ENCODE measurements at places on chromosomes 3 and 15.

GRCh38 chr3:12427551-12427950 is 56.7 kb upstream of the TSEN2 start:
- no peaks in the 10 kb centered on the region for H3K36me3 ChIP-seq
- no peaks in the 10 kb centered on the region for H3K27me3 ChIP-seq
- H3K4me1 ChIP-seq, result no peaks in the 10 kb centered on the region
- H3K4me3 ChIP-seq, result no peak overlapping the region
- no peak overlapping the region for H3K27ac ChIP-seq

GRCh38 chr15:81302701-81303109 is 21.2 kb downstream of the STARD5 start:
- H3K36me3 ChIP-seq, result peaks cover 2% of the 10 kb centered on the region
- H3K27ac ChIP-seq, result peak overlapping the region; percentile 89
- no peaks in the 10 kb centered on the region for H3K27me3 ChIP-seq
- peak overlapping the region; percentile 77 for H3K4me3 ChIP-seq

DNA sequence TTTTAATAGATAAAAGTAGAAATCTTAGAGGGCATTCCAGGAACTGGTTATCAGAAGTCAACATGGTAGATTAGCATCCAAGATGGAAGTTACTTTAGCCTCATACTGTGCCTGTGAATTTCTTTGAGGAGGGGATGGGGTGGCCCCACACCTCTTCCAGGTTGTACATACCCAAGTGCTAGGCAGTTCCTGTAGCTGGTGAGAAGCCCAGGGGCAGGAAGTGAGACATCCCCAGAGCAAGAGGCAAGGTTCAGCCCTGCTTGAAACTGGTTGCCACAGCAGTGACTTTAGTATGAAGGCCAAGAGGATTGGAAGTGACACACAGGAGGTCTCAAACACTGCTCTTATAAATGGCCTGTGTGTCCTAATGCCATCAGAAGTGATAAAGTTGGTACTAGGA is 11.9 kb downstream of the GTPBP8 start:
- no peak overlapping the region for H3K27ac ChIP-seq
- no peaks in the 10 kb centered on the region for H3K36me3 ChIP-seq
- H3K4me1 ChIP-seq, result peaks cover 24% of the 10 kb centered on the region
- H3K27me3 ChIP-seq, result no peaks in the 10 kb centered on the region

GRCh38 chr15:101565377-101565776 is 75.9 kb upstream of the PCSK6 start:
- no peak for DNase-seq
- H3K4me1 ChIP-seq, result no peaks in the 10 kb centered on the region
- H3K36me3 ChIP-seq, result no peaks in the 10 kb centered on the region
- no peak overlapping the region for H3K4me3 ChIP-seq
- no peak overlapping the region for H3K27ac ChIP-seq
- H3K27me3 ChIP-seq, result no peaks in the 10 kb centered on the region

- no peaks in the 10 kb centered on the region for H3K36me3 ChIP-seq
- no peaks in the 10 kb centered on the region for H3K27me3 ChIP-seq
- no peak overlapping the region for H3K27ac ChIP-seq
- DNase-seq, result no peak
- H3K4me3 ChIP-seq, result no peak overlapping the region
- no peaks in the 10 kb centered on the region for H3K4me1 ChIP-seq
Measured at GRCh38 chr3:55147856-55148720, 220.2 kb upstream of the LRTM1 start.

DNA sequence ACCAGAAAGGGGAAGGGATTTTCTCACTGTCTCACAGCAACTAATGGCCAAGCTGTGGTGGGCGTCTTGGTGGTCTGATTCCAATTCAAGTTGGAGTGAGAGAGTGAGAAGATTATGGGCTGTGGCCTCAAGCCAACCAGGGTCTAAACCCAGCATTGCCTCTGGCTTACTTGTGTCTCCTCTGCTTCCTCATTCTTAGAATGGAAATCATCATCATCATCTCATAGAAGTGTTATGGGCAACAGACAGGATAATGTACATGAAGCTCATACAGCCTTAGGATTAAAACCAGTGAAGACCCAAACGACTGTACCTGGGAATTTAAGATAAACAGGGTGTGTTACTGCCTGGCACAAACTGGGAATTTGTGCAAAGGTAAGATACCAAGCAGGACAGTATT is 29.1 kb upstream of the IREB2 start:
- H3K4me3 ChIP-seq, result no peak overlapping the region
- DNase-seq, result no peak
- H3K36me3 ChIP-seq, result no peaks in the 10 kb centered on the region
- no peaks in the 10 kb centered on the region for H3K4me1 ChIP-seq

GRCh38 chr15:74368121-74368520 is 675 bp upstream of the CYP11A1 start:
- DNase-seq, result no peak
- no peaks in the 10 kb centered on the region for H3K36me3 ChIP-seq
- H3K27me3 ChIP-seq, result 0 out of 2 replicates have a peak, but pooled peaks cover 4% of the 10 kb centered on the region
- H3K27ac ChIP-seq, result no peak overlapping the region
- peaks cover 1% of the 10 kb centered on the region for H3K4me1 ChIP-seq
- H3K4me3 ChIP-seq, result no peak overlapping the region

DNA sequence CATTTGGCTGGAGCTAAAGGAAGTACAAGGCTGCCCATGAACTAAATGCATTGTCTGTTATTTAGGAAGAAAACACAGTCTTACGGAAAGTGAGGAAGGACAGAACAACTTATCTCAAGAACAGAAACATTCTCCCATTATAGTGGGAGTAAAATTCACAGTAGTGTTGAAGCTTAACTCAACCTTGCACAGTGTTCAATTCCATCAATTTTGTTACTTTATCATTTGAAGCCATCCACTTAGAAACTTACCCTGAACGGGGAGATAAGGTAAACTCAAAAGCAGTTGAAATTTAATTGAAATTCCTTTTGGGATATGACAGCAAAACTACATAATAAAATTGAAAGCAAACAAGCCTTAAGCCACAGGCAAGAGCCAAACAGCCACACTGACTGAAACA is 186.9 kb downstream of the PCCB start:
- no peak for DNase-seq
- H3K4me3 ChIP-seq, result no peak overlapping the region

GRCh38 chr3:179454887-179455286 is 3.6 kb upstream of the GNB4 start:
- no peak for DNase-seq
- peaks cover 14% of the 10 kb centered on the region for H3K27me3 ChIP-seq
- H3K4me1 ChIP-seq, result no peaks in the 10 kb centered on the region
- no peaks in the 10 kb centered on the region for H3K36me3 ChIP-seq

- H3K27ac ChIP-seq, result peak overlapping the region; percentile 36
- peaks cover 25% of the 10 kb centered on the region for H3K4me1 ChIP-seq
- H3K4me3 ChIP-seq, result 0 out of 2 replicates have a peak overlapping the region, but pooled peaks have one; percentile 5
- DNase-seq, result peak; percentile 16
- H3K27me3 ChIP-seq, result no peaks in the 10 kb centered on the region
Measured at GRCh38 chr3:67017211-67017610, 19.1 kb downstream of the KBTBD8 start.

- no peak for DNase-seq
- no peak overlapping the region for H3K4me3 ChIP-seq
- H3K27ac ChIP-seq, result no peak overlapping the region
- no peaks in the 10 kb centered on the region for H3K27me3 ChIP-seq
- no peaks in the 10 kb centered on the region for H3K4me1 ChIP-seq
- no peaks in the 10 kb centered on the region for H3K36me3 ChIP-seq
Measured at GRCh38 chr3:195692354-195692685, 28.5 kb upstream of the MUC20 start.

DNA sequence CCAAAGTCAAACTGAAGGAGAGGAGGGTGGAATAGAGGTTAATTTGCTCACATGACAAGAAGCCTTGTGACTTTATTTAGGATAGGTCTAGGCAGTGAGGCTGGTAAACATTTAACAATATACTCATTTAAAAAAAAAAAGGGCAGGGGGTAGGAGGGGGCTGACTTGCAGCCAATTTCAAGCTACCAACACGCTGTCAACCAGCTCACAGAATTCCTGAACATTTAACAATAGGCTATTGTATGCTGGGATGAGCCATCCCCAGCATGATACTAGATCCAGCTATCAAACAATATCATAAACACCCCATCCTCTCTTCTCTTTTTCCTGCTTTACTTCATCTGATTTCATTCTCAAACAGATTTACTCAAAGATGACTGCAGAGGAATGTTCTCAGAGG is 1096.3 kb upstream of the CFAP20DC start:
- no peaks in the 10 kb centered on the region for H3K36me3 ChIP-seq
- no peak overlapping the region for H3K4me3 ChIP-seq
- no peaks in the 10 kb centered on the region for H3K4me1 ChIP-seq
- no peaks in the 10 kb centered on the region for H3K27me3 ChIP-seq

DNA sequence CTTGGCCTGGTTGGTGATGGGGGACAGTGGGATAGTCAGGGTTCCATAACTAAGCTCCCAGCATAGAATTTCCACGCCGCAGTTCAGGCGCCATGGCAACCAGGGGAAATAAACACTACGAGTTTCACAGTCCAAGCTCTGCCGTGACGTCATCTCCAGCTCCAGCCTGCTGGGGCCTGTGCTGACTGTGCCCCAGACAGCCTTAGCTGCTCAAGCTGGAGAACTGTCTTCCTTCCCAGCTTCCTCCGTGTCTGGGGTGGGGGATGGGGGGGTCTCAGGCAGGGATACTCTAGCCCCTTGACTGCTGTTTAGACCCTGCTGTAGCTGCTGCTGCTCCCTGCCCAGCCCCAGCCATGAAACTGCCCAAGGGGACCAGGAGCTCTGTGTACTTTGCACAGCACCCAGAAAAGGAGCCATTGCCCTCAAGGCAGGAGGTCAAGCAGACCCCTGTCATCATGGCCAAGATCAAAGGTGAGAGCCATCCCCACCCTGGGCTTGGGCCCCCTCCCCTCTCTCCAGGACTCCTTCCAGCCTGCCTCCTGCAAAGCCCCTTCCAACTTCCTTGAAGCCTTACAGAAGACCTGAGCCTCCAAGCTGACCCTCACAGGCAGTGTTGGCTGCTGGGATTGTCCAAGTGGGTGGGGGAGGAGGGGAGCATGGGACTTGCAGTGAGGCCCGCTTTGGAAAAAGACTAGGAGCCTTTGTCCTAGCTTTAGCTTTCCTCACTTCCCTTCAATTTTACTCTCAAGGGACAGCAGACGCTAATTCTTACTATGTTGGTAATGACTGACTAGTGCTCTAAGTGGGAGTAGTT is 11.4 kb upstream of the CSPG4 start:
- H3K4me3 ChIP-seq, result no peak overlapping the region
- H3K36me3 ChIP-seq, result no peaks in the 10 kb centered on the region
- H3K27ac ChIP-seq, result no peak overlapping the region
- peak; percentile 67 for DNase-seq
- H3K4me1 ChIP-seq, result peaks cover 8% of the 10 kb centered on the region

DNA sequence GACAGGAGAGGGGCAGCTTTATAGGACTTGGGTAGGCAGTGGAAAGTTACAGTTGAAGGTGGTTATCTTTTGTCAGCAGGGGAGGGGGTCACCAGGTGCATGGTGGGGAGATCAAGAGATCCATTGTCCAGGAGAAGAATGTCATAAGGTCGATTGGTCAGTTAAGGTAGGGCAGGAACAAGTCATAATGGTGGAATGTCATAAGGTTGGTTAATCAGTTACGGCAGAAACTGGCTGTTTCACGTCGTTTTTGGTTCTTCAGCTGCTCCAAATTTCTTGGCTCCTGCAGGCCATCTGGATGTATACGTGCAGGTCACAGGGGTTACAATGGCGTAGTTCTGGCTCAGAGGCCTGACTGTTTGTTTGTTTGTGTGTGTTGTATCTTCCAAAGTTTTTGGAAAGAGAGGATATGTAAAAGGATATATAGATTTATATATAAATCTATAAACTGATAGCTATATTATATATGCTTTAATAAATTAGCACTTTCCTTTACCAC is 565.1 kb downstream of the ZNF385D start:
- H3K27ac ChIP-seq, result no peak overlapping the region
- no peak overlapping the region for H3K4me3 ChIP-seq
- DNase-seq, result no peak
- H3K36me3 ChIP-seq, result no peaks in the 10 kb centered on the region

DNA sequence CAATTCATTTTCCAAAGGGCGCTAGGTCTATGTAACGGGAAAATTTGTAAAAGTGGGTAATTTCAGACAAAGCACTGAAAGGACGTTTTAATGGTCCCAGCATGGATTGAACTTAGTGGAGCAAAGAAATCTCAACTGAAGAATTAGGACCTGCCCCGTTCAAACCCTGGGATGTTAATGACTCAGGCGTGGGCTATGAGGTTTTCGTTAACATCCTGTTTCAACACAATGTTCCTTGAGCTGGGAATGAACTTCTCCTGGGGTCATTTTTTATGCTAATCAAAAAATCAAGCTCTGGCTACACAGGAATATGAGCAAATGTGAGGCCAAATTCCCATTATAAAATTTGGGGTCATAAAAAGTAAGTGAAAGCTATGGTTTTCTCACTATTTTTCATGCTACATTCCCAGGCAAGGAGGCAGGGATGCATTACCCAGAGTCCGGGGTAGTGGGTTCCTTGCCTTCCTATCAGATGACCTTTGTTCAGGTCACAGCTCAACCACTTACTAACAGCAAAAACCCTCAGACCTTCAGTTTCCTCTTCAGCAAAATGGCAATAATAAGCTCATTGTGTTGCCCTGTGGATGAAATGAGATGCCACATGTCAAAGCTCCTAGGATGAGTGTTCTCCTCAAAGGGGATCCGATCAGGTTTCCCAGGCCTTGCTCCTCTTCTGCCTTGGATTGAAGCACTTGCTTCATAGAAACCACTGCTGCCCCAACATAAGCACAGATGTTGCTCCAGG is 271.4 kb downstream of the ARRDC4 start:
- DNase-seq, result no peak
- no peaks in the 10 kb centered on the region for H3K27me3 ChIP-seq
- no peak overlapping the region for H3K27ac ChIP-seq
- H3K4me3 ChIP-seq, result no peak overlapping the region
- no peaks in the 10 kb centered on the region for H3K36me3 ChIP-seq

GRCh38 chr15:47136236-47136635 is 581.1 kb upstream of the SEMA6D start:
- no peak for DNase-seq
- H3K4me3 ChIP-seq, result no peak overlapping the region
- no peaks in the 10 kb centered on the region for H3K27me3 ChIP-seq
- no peaks in the 10 kb centered on the region for H3K4me1 ChIP-seq
- no peak overlapping the region for H3K27ac ChIP-seq
- no peaks in the 10 kb centered on the region for H3K36me3 ChIP-seq

- no peak overlapping the region for H3K4me3 ChIP-seq
- H3K27me3 ChIP-seq, result no peaks in the 10 kb centered on the region
- DNase-seq, result no peak
- no peak overlapping the region for H3K27ac ChIP-seq
Measured at GRCh38 chr3:108562565-108562964, 26.7 kb downstream of the CIP2A start.

GRCh38 chr3:97949743-97950142 is 22.5 kb downstream of the RIOX2 start:
- no peak overlapping the region for H3K27ac ChIP-seq
- no peaks in the 10 kb centered on the region for H3K4me1 ChIP-seq
- H3K36me3 ChIP-seq, result peaks cover 4% of the 10 kb centered on the region

Measured in MM.1S (cell line).